ENCODE measurements at places on chromosomes 3 and 15.

- DNase-seq, result no peak
Measured at GRCh38 chr15:61983081-61983480, 77.2 kb downstream of the VPS13C start.

- DNase-seq, result no peak
Measured at GRCh38 chr3:78690766-78691165, 1077.0 kb downstream of the ROBO1 start.

GRCh38 chr3:98326945-98327344, 26.7 kb upstream of the OR5K4 start:
- no peak for DNase-seq

DNA sequence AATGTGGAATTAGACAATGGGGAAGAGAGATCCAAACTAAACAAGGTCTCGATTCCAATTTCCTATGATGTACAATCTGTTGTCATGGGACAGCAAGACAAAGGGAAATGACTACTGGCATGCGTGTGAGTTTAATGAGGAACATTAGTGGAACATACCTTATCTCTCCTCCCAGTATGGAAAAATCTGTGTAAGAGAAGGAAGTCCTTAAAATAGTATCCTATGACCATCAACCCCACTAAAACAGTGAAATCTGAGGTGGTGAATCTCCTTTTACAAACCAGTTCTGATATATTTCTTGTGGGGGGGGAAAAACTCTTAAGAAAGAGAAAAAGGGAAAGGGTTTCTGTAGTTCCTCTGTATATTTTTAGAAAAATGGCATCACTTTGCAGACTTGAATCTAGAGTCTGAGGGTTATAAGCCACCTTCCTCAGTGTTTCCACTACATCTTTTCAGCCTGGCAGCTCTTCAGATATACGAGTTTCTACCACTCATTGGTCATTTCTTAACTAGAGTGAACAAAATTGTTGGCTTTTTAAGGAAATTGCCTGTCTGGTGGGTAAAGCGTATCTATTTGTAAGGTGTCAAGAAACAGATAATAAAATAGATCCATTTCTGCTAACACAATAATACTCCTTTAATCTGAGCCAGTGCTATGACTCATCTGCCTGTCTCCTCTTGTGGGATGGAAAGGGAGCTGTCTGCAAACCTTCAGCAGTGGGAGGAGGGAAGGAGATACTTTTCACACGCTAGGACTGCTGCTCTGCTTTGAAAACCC, 3.0 kb upstream of the TNFAIP8L3 start:
- DNase-seq, result no peak

DNA sequence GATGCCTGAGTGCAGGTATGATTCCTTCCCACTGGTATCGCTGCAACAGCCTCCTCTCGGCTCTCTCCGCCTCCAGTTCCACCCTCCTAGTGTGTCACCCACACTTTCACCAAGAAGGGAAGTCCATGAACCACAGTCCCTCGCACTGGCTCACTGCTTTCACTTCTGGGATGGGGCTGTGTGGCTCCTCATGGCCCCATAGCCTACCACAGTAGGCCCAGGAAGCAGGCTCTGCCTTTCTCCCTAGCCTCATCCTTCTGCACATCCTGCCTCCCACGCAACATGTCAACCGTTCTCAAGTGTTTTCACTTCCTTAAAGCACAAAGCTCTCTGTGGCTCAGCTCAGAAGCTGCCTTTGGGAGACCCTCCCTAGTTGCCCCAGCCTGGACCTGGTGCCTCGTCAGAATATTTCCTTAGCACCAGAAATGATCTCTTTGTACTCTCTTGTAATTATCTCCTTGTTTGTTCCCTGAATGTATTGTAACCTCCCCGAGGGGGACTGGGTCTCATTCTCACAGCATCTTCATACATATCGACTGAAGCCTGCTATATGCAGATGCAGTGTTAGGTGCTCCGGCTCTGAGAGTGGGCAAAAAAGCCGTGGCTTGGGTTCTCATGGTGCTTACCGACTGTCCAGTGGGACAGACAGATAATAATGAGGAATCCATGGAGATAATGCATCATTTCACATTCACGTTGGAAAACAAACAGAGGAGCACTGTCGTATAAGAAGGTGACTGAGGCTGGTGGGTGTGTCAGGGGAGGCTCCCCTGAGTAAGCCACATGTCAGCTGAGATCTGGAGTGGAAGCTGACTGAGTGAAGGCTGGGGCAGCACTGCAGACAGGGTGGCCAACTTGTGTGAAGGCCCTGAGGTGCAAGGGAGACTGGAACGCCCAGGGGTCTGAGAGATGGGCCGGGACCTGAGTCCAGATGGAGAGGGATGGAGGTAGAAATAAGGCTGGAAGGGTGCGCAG, 107.1 kb downstream of the DGKG start:
- DNase-seq, result no peak

DNA sequence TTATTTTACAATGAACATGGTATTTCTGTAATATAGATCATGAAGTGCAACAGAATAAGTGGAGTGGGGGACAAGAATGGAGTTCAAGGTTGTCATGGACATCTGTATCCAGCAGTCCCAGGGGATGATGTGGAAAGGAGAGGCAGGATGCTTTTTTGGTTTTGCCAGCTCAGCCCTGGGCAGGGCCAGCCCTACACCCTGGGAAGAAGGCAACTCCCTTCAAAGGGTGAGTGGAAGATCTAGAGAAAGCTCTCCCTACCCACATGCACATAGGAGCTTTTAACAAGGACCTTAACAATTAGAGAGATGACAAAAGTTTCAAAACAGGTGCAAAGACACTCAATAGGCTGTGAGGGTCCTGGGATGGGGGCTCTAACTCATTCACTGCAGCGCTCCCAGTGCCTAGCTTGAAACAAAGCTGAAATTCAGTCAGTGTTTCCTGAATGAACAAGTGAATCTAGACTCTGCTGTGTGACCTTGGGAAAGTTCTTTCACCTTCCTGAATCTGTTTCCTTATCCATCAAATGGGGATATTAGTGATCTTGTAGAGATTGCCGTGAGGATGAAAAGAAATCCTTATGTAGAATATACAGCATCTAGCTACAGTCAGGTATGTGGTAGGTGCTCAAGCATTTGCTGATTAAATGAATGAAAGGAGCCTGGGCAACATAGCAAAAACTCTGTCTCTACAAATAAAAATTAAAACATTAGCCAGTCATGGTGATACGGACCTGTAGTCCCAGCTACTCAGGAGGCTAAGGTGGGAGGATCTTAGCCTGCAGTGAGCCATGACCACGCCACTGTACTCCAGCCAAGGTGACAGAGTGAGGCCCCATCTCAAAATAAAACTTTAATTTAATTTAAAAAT, 14.3 kb downstream of the BHLHE40 start:
- DNase-seq, result no peak

GRCh38 chr3:153038779-153039178, 123.2 kb upstream of the RAP2B start:
- no peak for DNase-seq

DNA sequence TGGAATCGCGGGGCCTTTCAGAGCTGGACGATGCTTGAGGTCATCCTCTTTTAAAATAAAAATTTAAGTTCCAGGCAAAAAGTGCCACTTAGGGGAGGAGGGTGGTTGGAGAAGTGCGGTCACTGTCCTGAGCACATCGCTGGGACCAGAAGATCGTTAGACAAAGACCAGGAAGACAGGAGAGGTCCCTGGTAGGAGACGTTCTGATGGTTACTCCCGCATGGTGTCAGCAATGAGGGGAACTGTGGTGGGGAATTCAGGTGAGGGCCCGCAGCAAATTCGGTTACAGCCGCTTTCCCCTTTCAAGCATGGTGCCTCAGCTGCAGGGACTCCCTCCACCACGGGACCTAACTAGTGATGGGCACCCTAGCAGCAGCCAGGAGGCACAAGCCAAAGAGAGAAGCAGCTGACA, 1.0 kb upstream of the ISY1 start:
- no peak for DNase-seq

DNA sequence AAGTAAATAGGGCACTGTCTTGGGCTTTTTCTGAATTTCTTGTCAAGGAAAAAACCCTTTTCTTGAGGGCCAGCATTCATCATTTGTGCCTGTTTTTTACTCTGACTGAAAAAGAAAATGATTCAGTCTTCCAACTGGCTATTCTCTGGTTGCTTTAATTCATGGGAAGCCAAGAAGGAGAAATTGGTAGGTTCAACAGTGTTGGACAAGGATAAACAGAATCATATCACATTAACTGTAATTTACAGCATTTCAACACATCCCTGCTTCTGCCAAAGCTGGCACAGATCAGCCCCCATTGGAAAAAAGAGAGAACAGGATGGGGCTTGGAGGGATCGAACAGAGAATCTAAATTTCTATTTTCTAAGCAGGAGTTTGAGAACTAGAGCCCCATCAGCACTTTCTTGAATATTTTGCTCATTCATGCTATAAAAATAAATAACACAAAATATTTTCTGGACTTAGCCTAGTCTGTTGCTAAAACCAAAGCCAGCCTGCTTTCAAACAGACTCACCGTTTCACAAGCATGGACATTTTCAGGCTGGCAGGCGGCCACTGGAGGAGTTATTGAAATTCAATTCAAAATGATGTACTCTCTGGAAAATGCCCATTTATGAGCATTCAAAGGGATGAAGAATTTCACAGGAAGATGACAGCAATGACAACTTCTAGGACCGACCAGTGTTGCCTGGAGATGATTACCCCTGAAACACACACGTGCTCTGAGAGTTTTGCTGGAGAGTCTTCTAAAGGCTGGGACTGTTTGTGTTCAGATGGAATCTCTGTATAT, 181.2 kb downstream of the WNT5A start:
- no peak for DNase-seq

DNA sequence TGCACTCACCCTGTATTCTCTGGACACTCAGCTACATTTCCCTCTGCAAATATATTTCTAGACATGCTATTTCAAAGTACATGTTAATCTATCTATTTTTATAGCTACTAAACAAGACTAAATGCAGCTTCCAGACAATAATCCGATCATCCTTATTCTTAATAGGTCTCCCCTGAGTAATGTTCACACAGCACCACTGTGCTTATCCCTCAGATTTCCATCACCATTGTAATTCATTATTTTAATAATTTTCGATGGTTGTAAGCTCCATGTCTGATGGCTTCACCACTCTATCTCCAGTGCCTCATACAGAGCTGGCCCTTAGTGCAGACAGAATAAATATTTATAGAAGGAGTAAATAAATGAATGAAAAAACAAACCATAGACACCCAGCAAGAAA, 117.5 kb downstream of the ANXA2 start:
- DNase-seq, result no peak

DNA sequence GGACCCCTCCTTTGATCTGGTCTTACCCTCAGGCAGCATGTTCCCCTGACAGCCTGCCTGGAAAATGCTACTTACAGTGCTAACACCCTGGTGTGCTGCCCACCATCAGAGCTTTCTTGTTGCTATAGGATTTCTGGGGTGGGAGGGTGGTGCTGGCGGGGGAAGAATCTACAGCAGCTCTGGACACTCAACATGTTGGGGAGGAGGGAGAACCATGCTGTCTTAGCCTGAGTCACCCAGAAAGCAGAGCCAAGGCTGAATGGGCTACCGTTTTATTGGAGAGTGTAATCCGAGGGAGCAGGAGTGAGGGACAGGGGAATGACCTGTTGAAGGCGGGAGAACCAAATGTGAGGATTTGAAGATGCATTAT, 45.6 kb downstream of the MFSD1 start:
- DNase-seq, result no peak

DNA sequence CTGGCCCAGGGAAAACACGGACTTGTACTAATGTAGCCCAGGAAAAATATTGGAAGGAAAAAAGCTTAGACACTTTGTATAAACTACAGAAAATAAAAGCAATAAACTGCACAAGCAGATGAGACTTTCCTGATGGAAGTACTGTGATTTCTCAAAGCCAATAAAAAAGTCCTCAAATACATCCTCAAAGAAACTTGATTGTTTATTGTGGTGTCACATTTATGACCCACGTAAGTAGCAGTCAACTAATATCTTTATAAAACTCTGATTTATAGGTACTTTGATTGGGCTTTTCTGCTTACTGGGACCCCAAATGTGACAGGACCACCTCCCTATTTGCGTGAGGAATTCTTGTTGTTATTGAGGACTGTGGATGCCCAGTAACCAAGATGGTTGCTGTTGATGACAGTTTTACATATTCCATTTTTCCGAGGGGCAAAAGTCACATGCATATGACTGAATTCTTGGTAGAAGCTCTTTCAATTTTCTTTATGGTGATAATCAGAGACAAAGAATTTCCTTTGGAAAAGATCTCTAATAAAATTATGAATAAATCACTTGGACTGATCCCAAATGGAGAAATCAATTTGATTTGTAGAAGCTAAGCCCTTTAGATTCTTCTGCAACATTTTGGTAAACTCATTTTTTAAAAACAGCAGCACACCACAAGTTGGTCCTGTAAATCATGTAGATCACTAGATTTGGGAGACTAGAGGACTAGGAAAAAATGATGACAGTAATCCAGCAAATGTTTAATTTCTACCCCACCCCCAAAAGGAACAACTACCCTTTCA, 159.0 kb upstream of the TSC22D2 start:
- no peak for DNase-seq

GRCh38 chr15:63860155-63860554, 26.4 kb upstream of the HERC1 start:
- DNase-seq, result no peak

DNA sequence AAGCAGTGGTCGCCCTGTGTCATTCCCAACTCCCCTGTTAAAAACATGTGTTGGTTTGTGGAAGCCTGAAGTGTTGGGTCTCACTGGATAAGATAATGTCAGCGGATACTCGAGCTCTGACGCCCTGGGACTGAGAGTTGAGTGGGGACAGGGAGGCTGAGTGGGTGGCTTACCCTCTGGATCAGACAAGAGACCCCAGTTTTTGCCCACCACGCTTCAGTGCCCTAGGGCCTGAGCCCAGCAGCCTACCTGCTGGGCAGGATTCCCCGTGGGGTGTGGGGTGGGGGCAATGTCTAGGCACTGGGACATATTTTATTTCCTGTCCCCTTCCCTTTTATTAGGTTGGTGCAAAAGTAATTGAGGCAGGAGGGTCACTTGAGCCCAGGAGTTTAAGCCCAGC, 75.0 kb downstream of the SMAD6 start:
- DNase-seq, result no peak

GRCh38 chr3:113812854-113813253, 25.7 kb upstream of the GRAMD1C start:
- no peak for DNase-seq

DNA sequence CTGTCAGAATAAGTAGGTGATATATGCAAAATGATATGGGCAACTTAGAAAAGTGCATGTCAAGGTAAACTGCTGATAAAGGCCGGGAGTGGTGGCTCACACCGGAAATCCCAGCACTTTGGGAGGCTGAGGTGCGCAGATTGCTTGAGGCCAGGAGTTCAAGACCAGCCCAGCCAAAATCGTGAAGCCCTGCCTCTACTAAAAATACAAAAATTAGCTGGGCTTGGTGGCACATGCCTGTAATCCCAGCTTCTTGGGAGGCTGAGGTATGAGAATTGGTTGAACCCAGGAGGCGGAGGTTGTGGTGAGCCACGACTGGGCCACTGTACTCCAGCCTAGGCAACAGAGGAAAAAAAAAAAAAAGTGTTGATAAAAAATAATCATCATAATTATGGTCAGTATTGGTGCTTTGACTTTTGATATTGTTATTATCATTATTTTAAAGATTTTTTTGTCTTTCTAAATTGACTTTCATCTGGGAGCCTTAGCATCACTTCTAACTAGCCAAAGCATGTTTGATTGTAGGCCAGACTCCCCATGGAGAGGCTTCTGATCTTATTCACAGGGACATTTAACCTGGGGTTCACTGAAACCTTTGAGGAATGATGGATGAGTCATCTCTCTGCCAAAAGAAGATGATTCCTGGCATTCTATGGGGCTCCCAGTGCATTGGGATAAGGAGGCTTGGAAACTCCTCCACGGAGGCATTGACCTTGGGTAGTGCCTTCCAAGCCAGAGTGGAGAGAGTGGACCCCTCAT, 5.6 kb downstream of the ZBTB38 start:
- no peak for DNase-seq
